ENCODE measurements at places on chromosomes 2 and 18. TPM values are rescaled to one million over a fixed set of nuclear protein-coding genes. Genes with fewer than 3 reads are reported as not detected.

- no peak for DNase-seq
These were observed 8.1 kb upstream of the CYP26B1 start for GRCh38 chr2:72155737-72156136.

DNA sequence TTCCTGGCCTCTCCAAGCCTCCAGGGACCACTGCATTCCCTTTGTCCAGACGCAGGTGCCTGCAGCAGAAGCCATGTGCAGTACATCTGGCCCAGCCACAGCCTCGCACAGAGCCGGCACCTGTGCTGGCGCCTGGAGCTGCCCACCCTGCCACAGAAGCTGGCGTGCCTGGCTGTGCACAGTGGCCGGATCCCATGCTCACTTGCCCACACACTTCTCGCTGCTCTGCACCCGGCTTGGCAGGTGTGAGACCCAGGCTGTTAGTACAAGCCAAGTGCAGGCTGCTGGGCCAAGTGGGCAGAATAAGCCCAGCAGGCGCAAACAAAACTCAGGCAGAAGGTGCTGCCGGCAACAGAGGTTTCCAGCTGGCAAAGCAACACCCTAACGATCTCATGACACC, 124.5 kb upstream of the CCDC150 start:
- no peak for DNase-seq

DNA sequence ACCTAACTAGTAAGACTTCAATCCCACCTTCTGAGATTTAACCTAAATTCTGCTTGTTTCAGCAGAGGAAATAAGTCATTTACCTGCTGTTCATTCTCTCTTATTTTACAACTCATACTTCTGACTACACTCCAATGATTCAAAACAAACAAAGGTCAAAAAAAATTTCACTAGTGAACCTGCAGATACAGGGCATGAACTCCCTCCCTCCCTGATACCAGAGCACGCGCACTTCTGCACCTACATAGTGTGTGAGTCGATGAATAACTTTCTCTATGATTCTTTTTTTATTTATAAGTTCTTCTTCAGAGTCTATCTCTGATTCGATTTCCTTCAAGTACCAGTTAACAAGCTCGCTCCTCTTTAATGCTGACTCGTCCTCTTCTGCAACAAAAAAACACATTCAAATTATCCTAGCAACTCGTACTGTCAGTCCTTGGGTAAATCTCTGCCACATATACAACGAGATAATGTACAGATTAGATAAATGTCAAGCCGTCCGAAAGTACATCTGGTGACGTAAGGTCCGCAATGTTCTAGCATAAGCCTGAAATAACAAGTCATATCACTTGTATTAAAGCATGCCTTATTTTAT, 7.4 kb upstream of the LCT start:
- DNase-seq, result no peak

GRCh38 chr18:49764032-49764431, 49.3 kb downstream of the ACAA2 start:
- DNase-seq, result no peak

GRCh38 chr2:11104794-11105660, 50.2 kb upstream of the SLC66A3 start:
- DNase-seq, result no peak

DNA sequence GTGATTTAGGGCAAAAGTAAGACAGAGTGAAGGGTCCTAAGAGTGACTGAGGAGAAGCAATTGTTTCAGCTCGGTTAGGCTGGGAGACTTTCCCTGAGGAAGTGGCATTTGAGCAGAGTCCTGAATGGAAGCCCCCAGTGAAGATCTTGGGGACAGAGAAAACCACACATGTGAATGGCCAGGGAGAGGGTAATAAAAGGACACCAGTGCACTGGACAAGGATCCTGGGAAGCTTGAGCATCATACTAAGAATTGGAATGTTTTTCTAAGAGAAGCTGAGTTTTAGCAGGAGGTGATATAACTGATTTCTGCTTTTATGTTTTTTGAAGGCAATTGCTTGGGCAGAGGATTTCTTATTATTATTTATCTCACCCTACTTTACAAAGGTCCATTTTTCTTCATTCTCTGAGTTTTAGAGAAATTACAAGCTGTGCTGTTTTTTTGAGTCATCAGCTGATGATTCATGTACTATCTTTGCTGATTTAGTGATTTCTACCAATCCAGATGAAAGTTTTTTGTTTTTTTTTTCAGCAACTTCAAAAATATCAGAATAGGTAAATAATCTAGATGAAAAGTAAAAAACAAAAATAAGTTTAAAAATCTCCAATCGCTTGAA, 43.5 kb downstream of the MFSD6 start:
- DNase-seq, result no peak

- DNase-seq, result no peak
These were observed 31.2 kb downstream of the SMAD2 start for GRCh38 chr18:47899107-47899840.

DNA sequence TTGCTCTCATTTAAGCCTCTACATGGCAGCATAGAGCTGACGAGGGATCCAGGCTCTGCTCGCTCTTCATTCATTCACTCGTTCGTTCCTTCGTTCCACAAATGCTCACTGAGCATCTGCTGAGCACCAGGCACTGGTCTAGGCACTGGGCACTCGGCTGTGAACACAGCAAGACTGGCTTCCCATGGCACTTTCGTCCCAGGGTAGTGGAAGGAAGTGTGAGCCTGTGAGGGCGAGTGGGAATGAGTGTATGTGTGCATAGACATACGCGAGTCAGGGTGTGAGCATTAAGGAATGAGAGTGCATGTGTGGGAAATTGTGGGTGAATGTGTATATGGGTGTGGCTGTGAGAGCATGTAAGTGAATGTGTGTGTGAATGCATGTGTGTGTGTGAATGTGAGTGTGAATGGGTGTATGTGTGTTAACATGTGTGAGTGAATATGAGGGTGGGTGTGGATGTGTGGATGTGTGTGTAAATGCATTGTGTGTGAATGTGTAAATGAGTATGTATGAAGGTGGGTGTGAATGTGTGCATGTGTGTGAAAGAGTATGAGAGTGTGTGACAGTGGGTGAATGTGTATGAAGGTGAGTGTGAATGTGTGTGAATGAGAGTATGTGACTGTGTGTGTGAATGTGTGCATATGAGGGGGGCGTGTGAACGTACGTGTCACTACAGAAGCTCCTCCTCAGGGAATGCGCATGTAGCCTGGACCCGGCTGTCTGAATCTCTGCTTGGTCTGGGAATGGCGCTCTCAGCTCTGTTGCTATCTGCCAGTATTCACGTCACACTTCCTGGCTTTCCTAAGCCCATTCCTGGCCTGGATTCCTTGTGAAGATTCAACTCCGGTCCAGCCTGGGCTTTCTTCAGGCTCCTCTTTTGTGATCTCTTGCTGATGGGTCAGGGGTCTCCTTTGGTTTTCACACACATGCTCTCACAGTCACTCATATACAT, 28.8 kb downstream of the SNORC start:
- peak; percentile 51 for DNase-seq

DNA sequence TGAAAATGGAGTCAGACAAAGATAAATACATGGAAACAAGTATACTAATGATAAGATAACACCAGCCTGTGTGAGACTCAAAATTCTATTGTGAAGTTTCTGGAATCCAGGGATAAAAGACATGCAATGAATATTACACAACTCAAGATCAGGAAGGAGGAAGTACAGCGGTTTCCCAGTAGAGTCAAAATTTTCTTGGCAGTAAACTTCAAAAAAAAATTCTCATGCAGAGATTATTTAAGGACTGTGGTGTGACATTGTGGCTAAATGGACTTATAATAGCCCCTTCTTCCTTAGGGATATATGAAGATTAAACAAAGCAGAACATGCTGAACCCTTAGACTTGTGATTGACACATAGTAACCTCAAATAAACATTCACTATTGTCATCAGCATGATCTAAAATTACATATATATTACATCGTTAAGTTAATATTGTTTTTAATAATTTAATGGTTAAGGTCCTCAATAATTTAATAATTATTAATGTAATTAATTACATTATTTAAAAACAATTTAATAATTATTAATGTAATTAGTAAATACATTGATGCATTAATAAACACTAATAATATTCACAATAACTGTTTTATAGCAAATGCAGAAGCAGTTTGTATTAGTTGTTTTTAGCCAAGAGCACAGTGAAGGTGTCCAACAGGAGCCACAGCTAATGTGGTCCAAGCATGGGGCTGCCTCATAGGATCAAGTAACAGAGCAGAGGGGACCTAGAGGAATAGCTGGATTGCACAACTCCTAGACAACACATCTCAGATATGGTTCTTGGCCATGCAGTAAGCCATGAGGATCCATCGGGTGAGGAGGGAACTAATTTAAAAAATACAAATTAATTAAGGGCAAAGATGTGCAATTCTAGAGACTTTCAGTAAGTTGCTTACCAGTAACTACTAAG, 77.3 kb downstream of the POLE4 start:
- DNase-seq, result peak; percentile 24

- DNase-seq, result no peak
These were observed 87.3 kb downstream of the ACAA2 start for GRCh38 chr18:49725809-49726674.

Gene RAB17
- 13.6 TPM for polyA plus RNA-seq

Gene FAM110C
- polyA plus RNA-seq, result 8.9 TPM

Gene FAM124B
- polyA plus RNA-seq, result 16.5 TPM

Gene LOXHD1
- polyA plus RNA-seq, result 0.70 TPM

Gene ERICH2
- 14.2 TPM for polyA plus RNA-seq

Gene PJVK
- polyA plus RNA-seq, result 14.2 TPM

Gene CYTIP
- polyA plus RNA-seq, result 1.6 TPM

All from right lung (tissue), 10 donors.